Activated CD8-positive, alpha-beta memory T cell treated with anti-CD3 and anti-CD28 coated beads for 1 hour (primary cell): ENCODE measurements at places on chromosomes 2 and 18.

DNA sequence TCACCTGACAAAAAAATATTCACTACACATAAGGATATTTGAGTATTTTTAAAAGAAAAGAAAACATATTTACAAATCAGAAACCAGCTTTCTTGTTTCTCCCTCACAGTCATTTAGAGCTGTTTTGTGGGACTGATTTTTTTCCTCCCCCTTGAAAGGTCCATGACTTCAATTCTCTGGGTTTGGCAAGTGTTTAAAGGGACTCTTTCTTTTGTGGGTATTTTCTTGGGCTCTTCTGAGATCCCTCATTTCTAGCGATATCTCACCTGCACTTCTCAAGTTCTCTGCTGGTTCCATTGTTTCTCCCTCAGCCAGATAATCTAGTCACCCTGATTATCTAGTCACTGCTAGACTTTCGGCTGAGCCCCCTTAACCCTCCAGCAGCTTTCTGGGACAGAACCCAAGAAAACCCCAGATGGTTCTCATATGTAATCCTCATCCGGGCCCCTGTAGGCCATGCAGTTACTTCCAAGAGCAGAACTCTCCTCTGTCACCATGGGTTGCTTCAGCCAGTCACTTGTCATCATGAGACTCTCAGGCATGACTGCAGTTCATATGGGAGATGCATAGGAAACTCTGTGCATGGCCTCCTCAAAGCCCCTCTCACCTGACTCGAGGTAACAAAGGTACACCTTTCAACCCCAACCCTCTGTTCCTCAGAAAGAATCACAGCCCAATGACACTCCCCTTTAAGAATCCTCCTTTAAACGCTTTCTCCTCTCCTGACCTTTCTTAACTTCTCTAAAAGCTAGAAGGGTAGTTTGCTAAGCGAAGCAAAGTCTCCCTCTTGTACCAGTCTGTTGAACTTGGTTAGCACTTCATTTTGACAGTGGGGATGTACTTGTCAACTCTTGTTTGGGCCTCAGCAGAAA lies 36.7 kb upstream of the ITGA4 start:
- no peak for DNase-seq

DNA sequence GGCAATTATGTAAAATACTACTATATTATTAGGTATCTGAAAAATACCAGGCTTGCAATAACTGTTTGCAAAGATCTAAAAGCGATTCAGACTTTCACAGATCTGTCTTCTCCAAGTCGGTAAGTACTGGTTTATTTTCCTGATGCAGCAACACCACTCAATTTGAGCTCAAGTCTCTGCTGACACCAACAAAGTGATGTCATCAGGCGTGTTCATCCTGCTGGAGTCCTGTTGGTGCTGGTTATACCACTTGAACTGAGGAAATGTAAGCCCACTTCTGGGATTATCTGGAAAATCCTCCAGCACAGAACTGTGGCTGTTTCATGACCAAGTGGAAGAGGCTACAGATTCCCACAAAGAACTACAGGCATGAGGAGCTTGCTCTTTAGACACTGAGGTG lies 267.6 kb downstream of the BCL2 start:
- no peak for DNase-seq

GRCh38 chr2:217158928-217159327 lies 299.1 kb upstream of the TNP1 start:
- DNase-seq: no peak

GRCh38 chr2:234512884-234513669 lies 16.2 kb upstream of the ARL4C start:
- no peak for DNase-seq

GRCh38 chr2:58127111-58127510 lies 80.5 kb downstream of the VRK2 start:
- no peak for DNase-seq

DNA sequence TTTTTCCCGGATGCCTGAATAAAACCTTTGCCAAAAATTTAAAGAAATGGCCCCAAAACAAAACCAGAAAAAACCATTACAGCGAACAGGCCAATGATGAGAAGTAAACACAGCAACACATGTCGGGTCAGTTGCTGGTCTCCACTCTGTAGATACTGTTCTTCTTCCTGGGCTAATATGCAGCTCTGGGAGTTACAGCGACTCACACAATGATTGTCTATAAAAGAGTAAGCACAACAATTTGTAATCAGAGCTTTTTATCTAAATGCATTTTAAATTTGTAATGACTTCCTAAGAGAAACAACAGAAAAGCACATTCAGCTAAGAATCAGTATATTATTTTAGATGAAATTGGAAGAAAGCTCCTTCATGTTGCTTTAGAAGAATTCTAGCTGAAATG lies 40.3 kb downstream of the GPR155 start:
- no peak for DNase-seq

- DNase-seq: no peak
These were observed 727 bp upstream of the TTLL4 start for GRCh38 chr2:218709908-218710307.

GRCh38 chr2:38251940-38252339 lies 125.1 kb downstream of the ATL2 start:
- DNase-seq: no peak

DNA sequence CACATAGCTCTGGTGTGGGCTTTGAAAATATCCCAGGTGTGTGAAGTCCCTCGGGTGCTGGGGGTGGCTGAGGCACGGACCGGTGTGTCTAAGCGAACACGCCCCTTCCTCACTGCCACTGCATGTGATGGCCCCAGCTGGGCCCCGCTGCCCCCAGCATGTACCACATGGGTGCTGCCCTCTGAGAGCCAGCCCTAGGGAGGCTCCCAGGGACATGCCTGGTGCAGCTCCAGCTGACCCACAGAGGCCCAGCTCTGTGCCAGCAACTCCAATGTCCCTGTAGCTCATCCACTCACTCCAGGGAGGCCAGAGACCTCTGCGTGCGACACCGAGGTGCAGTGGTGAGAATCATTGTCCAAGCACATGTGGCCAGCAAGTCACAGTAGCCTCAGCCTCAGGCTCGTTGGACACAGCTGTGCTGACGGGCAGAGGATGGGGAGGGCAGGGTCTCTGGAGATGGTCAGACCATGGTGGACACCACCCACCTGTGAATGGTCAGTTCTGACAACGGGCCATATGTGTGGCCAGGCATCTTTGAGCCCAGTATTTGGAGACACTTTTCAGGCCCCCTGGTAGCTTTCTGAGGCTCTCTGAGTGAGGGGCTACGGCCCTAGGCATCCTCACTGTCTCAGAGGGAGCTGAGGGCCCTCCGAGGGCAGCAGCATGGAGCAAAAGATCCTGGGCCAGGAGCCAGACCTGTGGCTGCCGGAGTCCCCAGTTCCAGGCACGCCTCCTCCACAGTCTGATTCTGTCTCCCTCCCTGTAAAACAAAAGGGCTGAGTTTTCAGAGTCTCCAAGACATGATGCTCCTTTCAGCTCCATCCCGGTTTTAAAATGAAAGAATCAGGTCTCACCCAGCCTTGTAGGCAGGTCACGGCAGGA lies 220.7 kb downstream of the NDUFA10 start:
- DNase-seq: no peak

- no peak for DNase-seq
These were observed 304.2 kb upstream of the MC4R start for GRCh38 chr18:60676815-60677214.

DNA sequence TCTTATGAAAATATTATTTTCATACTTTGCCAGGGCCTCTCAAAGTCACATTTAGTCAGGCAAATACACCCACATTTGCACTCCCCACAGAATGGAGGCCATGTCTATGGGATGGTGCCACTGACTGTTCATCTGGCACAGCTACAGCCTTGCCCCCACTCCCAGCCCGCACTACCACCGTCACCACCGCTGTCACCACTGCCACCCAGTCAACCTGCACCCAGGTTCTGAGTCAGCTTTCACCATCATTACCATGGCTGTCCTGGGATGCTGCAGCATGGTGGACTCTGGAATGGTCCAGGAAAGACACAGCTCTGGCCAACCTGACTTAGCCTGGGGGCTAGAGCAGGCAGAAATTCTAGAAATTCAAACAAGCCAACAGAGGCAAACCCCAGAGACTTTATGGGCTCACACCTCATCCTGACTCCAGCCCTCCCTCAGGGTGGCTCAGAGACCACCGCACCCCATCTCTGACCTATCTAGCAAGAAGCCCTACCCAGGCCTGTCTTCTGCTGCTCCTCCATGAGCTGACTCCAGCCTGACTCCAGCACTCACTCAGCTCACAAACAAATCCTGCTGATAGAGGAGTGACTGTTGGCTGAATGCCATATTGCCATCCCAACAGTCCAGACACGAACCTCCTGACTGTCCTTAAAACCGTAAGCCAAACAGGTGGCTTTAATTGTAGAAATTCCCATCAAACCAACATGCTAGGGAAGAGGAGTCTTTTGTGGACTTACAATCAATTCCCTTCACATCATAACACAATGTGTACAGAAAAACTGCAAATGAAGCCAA lies 28.0 kb downstream of the DNER start:
- no peak for DNase-seq

DNA sequence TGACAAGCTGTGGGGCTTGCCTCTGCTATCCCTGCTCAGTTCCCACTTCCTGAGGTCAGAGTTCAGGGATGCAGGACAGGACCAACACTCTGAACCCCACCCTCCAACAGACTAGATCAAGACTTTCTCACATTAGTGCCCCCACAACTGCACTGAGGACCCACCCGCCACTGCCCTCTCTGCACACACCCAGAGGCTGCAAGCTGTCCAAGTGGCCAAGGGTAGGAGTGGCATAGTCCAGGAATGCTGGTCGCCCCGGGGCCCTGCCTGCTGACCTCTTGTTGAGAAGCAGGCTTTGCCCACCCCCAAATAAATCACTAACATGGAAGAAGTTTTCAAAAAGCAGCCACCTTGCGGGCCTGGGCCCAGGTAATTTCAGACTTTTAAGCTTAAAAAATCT lies 5.5 kb upstream of the KIF1A start:
- no peak for DNase-seq

DNA sequence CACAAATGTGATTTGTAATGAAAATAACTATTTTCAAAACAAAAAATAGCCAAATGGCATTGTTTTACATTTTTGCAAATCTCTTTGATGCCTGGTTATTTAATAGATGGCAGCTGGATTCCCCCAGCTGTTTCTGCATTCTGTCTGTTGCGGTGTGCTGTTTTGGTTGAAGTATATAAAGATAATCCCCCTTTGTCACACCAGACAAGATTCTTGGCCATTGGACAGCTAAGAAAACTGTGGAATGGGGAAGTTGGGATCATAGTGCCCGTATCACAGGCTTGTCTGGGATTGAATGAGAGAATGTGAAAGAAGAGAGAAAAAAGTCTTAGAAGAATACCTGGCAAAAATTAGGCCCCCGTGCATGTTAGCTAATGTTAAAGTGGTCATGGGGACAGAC lies 19.5 kb upstream of the LYPD6B start:
- DNase-seq: no peak

- DNase-seq: no peak
These were observed 38.1 kb downstream of the AFTPH start for GRCh38 chr2:64562148-64562784.

DNA sequence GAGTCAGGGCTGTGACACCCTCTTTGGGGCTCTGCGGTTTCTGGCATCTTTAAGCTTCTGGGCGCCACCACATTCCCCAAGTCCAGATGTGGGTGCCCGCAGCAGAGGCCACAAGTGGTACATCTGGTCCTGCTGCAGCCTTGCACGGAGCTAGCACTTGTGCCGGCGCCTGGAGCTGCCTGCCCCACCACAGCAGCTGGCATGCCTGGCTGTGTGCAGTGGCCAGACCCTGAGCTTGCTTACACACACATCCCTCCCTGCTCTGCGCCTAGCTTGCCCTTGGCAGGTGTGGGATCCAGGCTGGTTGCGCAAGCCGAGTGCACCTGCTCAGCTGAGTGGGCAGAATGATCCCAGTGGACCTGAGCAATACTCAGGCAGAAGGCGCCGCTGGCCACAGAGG lies 27.3 kb downstream of the SLC4A10 start:
- DNase-seq: no peak

DNA sequence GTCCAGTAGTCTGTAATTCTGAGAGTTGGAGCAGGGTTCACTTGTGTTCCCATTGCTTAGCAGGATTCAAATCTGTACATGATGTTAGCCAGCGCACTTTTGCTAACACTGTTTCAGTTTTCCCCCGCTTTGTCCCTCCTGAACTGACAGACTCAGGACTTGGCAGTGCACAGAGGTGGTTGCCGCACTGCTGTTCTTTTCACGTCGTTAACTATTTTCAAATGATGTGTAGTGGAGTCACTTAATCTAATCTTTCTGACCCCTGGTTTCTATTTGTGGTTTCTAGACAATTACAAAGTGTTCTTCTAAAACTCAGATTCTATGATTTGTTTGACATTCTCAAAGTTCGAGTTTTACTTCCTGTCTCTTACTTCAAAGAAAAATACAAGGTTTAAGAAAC lies 234.5 kb downstream of the RBM43 start:
- no peak for DNase-seq

GRCh38 chr2:182068811-182069210 lies 83.2 kb downstream of the PPP1R1C start:
- DNase-seq: no peak

DNA sequence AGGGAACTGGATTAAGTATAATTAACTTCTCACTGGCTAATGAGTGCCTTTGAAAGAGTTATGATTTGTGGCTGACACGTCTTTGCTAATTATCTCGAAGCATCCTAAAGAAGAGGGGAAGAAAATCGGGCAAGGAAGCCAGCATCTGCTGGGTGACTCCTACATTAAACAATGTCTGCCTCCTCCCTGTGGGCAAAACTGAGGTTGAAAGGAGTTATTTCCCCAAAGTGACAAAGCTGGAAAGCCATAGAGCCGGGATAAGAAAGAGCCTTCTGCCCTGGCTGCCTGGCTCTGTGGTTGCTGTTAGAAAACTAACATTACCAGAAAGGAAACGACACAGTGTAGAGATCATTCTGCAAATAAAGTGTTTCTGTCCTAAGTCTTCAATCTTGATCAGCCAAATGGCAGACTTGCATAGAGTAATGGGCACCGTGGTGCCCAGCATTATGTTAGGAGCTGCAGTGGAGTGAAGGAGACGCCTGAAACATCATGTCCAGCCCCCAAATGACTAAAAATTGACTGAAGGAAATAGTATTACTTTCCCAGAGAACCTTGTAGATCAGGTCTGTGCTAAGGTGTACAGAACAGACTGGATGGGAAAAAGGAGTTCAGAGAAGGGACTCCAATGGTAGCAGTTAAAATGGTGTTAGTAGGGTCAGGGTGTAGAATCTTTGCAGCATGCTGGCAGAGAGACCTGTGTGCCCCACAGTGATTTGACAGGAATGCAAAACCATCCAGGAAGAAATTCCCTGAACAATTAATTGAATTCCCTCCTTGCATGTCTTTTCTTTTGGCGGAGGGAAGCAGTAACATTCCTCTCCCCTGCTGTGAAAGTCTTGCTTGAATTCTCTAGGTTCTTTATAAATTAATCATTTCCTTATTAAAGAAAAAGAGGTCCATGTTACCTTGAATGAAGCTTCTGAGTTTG lies 44.4 kb downstream of the ALPK2 start:
- DNase-seq: no peak

DNA sequence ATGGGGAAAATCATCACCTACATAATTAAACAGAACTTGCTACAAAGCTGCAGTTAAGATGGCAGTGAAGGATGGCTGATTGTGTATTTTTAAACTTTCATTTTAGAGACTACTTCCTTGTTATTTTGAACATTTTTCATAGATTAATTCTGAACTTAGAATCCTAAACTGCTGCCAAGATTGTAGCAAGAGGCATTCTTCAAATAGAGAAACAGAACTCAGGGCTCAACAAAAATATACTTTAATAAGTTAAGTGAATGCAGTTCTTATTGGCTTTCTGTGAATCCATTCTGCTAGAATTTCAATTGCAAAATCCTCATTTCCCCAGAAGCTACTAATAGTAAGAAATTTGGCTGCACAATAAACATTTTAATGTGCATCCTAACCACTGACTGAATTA lies 160.3 kb downstream of the L3MBTL4 start:
- DNase-seq: no peak

- DNase-seq: no peak
These were observed 308.5 kb downstream of the IRS1 start for GRCh38 chr2:226491112-226491511.
